H1 (cell line): ENCODE measurements at places on chromosomes 7 and 10. TPM values are rescaled to one million over a fixed set of nuclear protein-coding genes. Genes with fewer than 3 reads are reported as not detected.

DNA sequence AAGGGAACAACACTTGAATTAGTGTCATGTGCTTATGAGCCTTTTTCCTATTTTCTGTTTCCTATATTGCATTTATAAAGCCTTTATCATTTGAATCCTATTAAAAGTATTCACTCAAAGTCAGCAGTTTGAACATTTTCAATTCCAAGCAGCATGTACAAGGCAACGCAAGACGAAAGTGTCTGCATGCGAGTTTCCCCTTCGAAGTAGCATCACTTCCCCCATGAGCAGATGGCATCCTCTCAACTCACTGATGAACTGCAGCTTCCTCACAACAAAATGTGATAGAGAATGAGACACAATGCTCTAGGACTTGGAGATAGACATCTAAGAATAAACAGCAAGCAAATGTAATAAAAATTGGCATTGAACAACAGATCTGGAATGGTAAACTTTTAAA, 270.7 kb downstream of the PRPF18 start:
- H3K4me1 ChIP-seq, result no peaks in the 10 kb centered on the region
- H3K4me3 ChIP-seq, result no peak overlapping the region
- DNase-seq, result no peak

Gene VWDE
- 18.9 and 21.2 TPM in 2 replicates for total RNA-seq

DNA sequence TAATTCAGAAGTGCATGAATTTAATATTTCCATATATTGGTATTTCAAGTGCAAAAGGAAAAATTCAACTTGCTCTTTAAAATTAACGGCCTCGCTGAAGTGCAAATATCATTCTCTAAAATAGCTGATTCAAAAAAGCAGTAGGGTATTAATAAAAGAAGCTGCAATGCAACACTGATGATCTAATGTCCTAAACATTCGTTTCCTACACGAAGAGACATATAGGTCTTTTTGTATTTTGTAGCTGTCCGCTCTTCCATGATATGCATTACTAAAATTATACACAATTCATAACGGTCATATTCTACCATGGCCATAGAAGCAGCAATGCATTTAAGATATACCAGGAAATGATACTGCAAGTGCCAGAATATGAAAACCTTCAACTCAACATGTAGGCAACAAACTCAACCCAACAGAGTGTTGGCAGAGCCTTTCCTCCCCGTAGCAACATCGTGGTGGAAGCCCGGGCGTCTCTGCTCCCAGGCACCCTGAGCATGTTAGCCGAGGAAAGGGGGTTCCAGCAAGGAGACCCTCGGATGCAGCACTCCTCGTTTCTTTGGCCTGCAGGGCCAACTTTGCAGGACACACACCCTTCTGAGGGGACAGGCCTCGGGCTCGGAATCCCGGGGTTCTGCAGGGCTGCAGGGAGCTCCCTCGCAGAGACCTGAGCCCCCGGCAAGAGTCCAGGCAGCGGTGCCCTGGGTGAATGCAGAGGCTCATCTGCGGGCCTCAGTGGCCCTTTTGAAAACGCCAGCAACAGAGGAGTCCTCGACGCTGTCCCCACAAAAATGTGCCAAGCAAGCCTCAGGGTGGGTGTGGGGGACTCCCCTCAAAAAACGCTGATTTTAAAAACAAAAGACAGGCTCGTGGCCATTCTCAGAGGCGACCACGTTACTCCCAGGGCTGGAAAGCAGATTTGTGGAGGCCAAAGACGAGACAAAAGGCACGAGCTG, 1.6 kb downstream of the FAM171A1 start:
- H3K4me3 ChIP-seq, result peak overlapping the region; percentile 72
- DNase-seq, result peak; percentile 59
- H3K4me1 ChIP-seq, result no peaks in the 10 kb centered on the region; the same call in none of the 2 replicates
- no peak overlapping the region for H3K27ac ChIP-seq

GRCh38 chr10:22598478-22598877, 115.9 kb downstream of the PIP4K2A start:
- H3K27me3 ChIP-seq, result no peaks in the 10 kb centered on the region
- no peak overlapping the region for H3K27ac ChIP-seq
- peaks cover 3% of the 10 kb centered on the region; the same call in 1 of the 2 replicates for H3K4me1 ChIP-seq
- no peak for DNase-seq
- no peak overlapping the region for H3K4me3 ChIP-seq

Gene VENTX
- 4.7 and 5.6 TPM in 2 replicates for total RNA-seq

GRCh38 chr10:61986788-61987492, 85.4 kb downstream of the ARID5B start:
- H3K4me1 ChIP-seq, result peaks cover 6% of the 10 kb centered on the region
- DNase-seq, result no peak
- no peaks in the 10 kb centered on the region for H3K36me3 ChIP-seq
- H3K27me3 ChIP-seq, result no peaks in the 10 kb centered on the region

- no peaks in the 10 kb centered on the region for H3K36me3 ChIP-seq
- no peak for DNase-seq
- no peaks in the 10 kb centered on the region for H3K27me3 ChIP-seq
- no peak overlapping the region for H3K4me3 ChIP-seq
- no peaks in the 10 kb centered on the region for H3K4me1 ChIP-seq
Measured at GRCh38 chr10:9296190-9296589, 1241.7 kb downstream of the GATA3 start.

- H3K4me3 ChIP-seq, result no peak overlapping the region
- H3K4me1 ChIP-seq, result no peaks in the 10 kb centered on the region
- no peak overlapping the region for H3K27ac ChIP-seq
- no peak for DNase-seq
- no peaks in the 10 kb centered on the region for H3K27me3 ChIP-seq
Measured at GRCh38 chr7:52940481-52940880, 95.0 kb upstream of the POM121L12 start.

- H3K27ac ChIP-seq, result no peak overlapping the region
- DNase-seq, result no peak
- H3K4me3 ChIP-seq, result no peak overlapping the region
- H3K36me3 ChIP-seq, result no peaks in the 10 kb centered on the region
- no peaks in the 10 kb centered on the region for H3K27me3 ChIP-seq
Measured at GRCh38 chr10:52220947-52221346, 93.1 kb upstream of the DKK1 start.

DNA sequence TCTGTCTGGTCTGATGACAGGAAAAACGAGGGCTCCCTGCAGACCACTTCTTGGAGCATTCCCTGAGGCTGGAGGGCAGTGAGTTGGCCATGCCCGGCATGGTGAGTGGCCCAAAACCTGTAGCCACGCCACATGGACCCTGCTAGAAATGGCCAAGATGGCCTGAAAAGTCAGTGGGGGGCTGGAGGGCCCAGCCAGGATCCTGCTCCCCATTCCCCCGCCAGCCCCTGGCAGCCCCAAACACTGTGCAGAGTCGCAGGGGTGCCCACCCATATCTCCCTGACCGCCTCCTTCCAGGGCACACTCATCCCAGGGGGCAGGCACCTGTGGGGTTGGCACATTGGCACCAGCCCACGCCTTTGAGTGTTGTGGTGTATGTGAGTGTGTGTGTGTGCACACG, 18.7 kb upstream of the PPP2R2D start:
- no peak for DNase-seq
- H3K36me3 ChIP-seq, result no peaks in the 10 kb centered on the region
- no peaks in the 10 kb centered on the region for H3K27me3 ChIP-seq
- no peak overlapping the region for H3K27ac ChIP-seq

DNA sequence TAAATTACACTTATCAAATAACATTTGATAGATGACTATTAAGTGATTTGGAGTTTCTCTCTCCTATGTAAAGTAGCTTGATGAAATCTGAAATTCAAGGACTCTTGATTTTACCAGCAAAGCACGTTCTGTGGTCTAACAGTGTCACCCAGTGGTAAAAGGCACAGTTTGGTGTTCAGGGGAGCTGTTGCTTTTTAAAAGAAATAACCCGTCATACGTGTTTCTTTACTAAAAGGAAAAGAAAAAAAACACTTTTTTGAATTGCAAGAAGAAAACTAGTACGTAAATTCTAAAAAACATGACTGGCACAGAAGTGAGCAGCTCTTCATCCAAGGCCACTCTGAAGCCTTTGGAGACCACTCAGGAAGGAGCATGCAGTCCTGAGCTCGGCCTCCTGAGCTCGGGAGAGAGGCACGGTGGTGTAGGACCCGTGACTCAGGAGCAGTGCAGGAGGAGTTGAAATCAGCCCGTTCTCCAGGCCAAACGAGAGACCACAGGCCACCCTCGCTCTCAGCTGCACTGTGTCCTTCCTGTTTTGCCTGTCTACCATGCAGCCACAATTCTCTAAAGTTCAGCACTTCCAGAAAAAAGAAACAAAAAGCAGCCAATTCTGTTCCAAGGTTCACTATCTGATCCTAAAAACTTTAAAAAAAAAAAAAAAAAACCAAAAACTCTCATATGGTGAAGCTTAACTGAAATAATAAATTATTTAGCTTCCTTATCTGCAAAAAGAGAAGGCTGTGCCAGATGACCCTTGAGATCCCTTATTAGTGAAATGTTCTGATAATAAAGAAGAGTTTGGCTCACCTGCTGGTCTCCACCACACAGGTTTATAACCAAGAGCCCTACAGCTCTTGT, 212.6 kb upstream of the FRMD4A start:
- no peaks in the 10 kb centered on the region for H3K36me3 ChIP-seq
- no peaks in the 10 kb centered on the region for H3K27me3 ChIP-seq
- no peak overlapping the region for H3K4me3 ChIP-seq
- H3K27ac ChIP-seq, result no peak overlapping the region
- no peak for DNase-seq
- 0 out of 2 replicates have a peak, but pooled peaks cover 8% of the 10 kb centered on the region for H3K4me1 ChIP-seq

- no peak overlapping the region for H3K4me3 ChIP-seq
- no peak overlapping the region for H3K27ac ChIP-seq
- no peaks in the 10 kb centered on the region for H3K36me3 ChIP-seq
- no peak for DNase-seq
- no peaks in the 10 kb centered on the region for H3K4me1 ChIP-seq
Measured at GRCh38 chr7:141497391-141497790, 53.8 kb upstream of the AGK start.

Gene SFMBT2
- total RNA-seq, result 8.6 and 11.0 TPM in 2 replicates

- peaks cover 26% of the 10 kb centered on the region for H3K4me1 ChIP-seq
- DNase-seq, result no peak
- H3K27me3 ChIP-seq, result peaks cover 9% of the 10 kb centered on the region; the same call in 1 of the 2 replicates
- H3K36me3 ChIP-seq, result no peaks in the 10 kb centered on the region
- no peak overlapping the region for H3K4me3 ChIP-seq
Measured at GRCh38 chr7:74026406-74026902, 1.5 kb upstream of the ELN start.

DNA sequence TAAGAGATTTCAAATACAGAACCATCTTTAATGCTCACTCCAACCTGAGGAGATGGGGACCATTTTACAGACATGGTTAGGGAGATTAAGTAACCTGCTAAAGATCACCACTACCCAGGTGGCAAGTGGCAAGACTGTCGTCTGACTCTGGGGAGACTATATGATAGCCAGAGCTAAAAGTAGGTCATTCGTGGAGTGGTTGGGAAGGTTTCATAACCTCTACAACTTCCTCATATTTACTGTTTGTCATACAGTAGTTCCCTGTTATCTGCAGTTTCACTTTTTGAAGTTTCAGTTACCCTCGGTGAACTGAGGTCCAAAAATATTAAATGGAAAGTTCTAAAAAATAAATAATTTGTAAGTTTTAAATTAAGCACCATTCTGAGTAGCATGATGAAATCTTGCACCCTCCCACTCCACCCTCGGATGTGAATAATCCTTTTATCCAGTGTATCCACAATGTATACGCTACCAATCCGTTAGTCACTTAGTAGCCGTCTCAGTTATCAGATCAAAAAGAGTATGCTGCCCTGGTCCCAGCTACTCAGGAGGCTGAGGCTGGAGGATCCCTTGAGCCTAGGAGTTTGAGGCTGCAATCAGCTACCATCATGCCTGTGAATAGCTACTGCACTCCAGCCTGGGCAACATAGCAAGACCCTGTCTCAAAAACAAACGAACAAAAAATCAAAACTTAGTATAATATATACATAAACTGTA, 14.9 kb upstream of the LGI1 start:
- peaks cover 9% of the 10 kb centered on the region for H3K4me1 ChIP-seq
- no peaks in the 10 kb centered on the region for H3K36me3 ChIP-seq
- DNase-seq, result no peak
- no peak overlapping the region for H3K4me3 ChIP-seq

- peaks cover under 1% of the 10 kb centered on the region; the same call in 1 of the 2 replicates for H3K36me3 ChIP-seq
- no peak for DNase-seq
- H3K4me1 ChIP-seq, result no peaks in the 10 kb centered on the region
- no peaks in the 10 kb centered on the region for H3K27me3 ChIP-seq
Measured at GRCh38 chr7:2037301-2037807, 195.4 kb downstream of the MAD1L1 start.

Gene SPDYE2
- not detected in 2 replicates for total RNA-seq

GRCh38 chr7:122886357-122887081, at the start of gene CADPS2:
TSS of gene CADPS2 (minus strand) at chr7:122886460. CDS start at chr7:122886337, 123 bp downstream.
- no peaks in the 10 kb centered on the region for H3K36me3 ChIP-seq
- peak; percentile 59 for DNase-seq
- no peak within 1 kb of the TSS for H3K27ac ChIP-seq
- H3K4me1 ChIP-seq, result peaks cover 9% of the 10 kb centered on the region
- peak within 1 kb of the TSS; percentile 85 for H3K4me3 ChIP-seq

- H3K4me1 ChIP-seq, result peaks cover 4% of the 10 kb centered on the region
- no peak for DNase-seq
- no peak overlapping the region for H3K4me3 ChIP-seq
- H3K36me3 ChIP-seq, result no peaks in the 10 kb centered on the region
Measured at GRCh38 chr7:105759670-105760550, 116.5 kb downstream of the ATXN7L1 start.

- peaks cover 11% of the 10 kb centered on the region for H3K4me1 ChIP-seq
- H3K27me3 ChIP-seq, result peaks cover 4% of the 10 kb centered on the region; the same call in 1 of the 2 replicates
- H3K36me3 ChIP-seq, result no peaks in the 10 kb centered on the region
- peak overlapping the region; percentile 20; the same call in 1 of the 2 replicates for H3K4me3 ChIP-seq
Measured at GRCh38 chr7:131896165-131896863, 339.9 kb upstream of the PODXL start.

- no peaks in the 10 kb centered on the region for H3K27me3 ChIP-seq
- H3K4me1 ChIP-seq, result no peaks in the 10 kb centered on the region
- H3K4me3 ChIP-seq, result no peak overlapping the region
- H3K36me3 ChIP-seq, result no peaks in the 10 kb centered on the region
Measured at GRCh38 chr10:63375859-63376258, 89.9 kb downstream of the JMJD1C start.

GRCh38 chr7:131164025-131164925, 163.4 kb upstream of the MKLN1 start:
- no peaks in the 10 kb centered on the region for H3K4me1 ChIP-seq
- H3K27ac ChIP-seq, result no peak overlapping the region
- no peak overlapping the region for H3K4me3 ChIP-seq
- DNase-seq, result no peak

DNA sequence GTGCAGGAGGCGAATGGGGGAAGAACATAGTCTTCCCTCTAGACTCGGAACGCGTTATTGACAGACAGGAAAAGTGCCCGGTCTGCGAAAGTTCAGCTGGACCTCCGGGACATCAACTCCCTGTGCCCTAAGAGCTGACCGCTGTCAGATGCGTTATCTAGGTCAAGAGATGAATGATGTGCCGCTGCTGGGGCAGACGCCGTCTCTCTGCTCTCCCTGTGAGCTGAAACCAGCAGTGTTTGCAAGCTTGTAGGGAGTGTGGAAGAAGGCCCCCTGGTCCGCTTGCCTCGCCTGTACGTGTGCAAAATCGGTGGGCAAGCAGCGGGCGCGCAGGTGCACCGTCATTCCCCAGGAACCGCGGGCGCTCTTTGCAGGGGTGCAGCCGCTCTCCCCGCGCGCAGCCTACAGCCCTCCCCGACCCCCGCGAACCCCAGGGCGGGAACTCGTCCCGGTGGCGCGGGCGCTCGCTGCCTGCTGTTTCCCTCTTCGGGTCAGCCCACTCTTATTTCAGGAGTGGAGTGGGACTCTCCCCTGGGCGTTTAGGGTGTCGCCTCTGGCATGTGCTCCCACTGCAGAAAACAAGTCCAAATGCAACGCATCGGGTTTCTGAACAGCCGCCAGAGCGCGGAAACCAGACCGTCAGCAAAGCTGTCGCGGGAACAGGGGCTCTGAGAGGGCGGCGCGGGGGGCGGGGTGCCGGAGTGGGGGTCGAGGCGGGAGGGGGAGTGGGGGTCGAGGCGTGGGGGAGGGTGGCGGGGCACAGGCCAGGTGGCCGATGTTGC, 1.8 kb upstream of the PFKFB3 start:
- H3K4me3 ChIP-seq, result peak overlapping the region; percentile 36
- no peaks in the 10 kb centered on the region for H3K36me3 ChIP-seq
- peaks cover 6% of the 10 kb centered on the region for H3K4me1 ChIP-seq
- H3K27ac ChIP-seq, result no peak overlapping the region
